ENCODE measurements at places on chromosomes 5 and 9.

DNA sequence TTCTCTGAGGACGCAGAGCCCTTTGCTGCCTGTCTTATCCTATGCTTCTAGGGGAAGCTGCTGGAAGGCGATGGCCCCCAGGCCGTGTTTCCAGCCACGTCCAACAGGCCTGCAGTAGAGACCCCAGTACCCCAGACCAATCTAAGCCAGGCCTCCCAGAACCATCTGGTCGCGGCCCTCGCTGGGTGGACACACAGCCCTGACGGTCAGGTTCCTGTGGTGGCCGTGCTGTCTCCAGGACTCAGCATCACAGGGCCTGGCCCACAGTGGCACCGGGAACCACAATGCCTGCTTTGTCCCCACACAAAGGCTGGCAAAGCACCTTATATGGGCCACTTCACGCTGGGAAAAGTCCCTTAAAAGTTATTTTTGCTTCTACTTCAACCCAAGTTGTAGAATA is 44.5 kb downstream of the SEMA4D start:
- no peak for DNase-seq

DNA sequence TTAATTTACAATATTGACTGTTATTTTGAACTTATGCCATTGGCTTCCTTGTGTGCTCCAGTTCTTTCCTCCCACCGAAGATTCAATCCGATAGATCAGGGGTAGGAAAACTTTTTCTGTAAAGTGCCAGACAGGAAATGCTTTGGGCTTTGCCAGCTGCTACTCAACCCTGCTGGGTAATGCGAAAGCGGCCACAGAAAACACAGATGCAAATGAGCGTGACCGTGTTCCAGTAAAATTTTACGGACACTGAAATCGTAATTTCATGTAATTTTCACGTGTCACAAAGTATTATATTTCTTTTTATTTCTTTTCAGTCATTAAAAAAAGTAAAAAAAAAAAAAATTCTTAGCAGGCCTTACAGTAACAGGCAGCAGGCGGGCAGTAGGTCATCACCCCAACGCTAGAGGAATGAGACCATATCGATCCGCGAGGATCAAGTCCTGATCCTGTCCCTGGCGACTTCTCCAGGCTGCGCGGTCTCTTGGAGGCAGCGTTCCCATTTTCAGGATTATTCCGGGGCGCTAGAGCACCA is 599 bp downstream of the NMRK1 start:
- peak; percentile 42 for DNase-seq

- peak; percentile 67 for DNase-seq
Observed at GRCh38 chr5:145938776-145939539, 2.6 kb downstream of the SH3RF2 start.

DNA sequence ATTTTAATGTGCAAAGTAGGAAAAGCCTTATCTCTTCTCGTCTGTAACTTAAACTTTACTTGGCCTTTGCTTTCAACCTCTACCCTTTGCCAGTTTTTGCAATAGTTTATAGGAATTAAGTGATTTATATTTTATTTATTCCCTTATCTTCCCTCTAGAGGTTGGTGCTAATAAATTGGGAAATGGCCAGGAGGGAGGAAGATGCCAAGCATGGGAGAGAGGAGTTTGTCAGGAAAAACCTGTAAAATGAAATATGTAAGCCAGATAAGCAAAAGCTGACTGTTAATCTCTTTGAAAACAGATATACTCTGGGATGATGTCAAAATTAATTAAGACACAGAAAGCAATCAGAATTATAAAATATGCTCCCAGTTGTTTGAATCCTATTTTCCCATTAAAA is 484.5 kb downstream of the NR2F1-AS1 start:
- no peak for DNase-seq

- DNase-seq, result no peak
Observed at GRCh38 chr5:127595484-127596368, 53.2 kb upstream of the CTXN3 start.

GRCh38 chr5:168474319-168474718 is 12.0 kb upstream of the RARS1 start:
- DNase-seq, result no peak

- no peak for DNase-seq
Observed at GRCh38 chr5:141402553-141403243, at the start of gene PCDHGA9. TSS of gene PCDHGA9 (plus strand) at chr5:141402778. CDS start at chr5:141402953, 175 bp downstream.

GRCh38 chr5:19532936-19533335 is 455.1 kb downstream of the CDH18 start:
- DNase-seq, result no peak

GRCh38 chr5:12623408-12623807 is 719.2 kb upstream of the CTNND2 start:
- DNase-seq, result peak; percentile 47

DNA sequence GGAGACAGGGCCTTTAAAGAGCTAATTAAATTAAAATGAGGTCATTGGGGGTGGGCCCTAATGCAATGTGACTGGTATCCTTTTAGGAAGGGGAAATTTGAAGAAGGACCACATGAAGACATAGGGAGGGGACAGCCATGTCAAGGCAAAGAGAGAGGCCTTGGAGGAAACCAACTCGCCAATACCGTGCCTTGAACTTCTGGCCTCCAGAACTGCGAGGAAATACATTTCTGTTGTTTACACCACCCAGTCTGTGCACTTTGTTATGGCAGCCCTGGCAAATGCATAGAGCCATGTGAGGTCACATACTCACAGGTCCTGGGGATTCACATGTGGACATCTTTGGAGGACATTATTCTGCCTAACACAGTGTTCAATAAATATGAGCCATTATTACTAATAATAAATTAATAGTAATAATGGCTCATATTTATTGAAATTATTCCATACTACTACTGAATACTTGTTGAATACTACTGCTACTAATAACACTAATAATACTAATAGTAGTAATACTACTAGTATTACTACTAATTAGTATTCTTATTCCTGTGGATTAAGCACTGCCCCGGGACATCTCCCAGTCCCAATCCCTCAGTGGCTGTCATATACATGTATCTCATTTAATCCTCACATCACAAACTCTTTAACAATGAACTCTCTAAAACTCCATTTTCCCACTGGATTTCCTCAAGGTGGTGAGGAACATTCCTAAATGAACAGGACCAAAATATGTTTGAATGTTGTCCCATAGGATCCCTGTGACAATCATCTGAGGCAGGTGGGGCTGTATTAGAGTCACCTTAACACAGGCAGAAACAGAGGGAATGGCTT is 8.4 kb downstream of the TRAF1 start:
- DNase-seq, result no peak
